ENCODE measurements at places on chromosomes 3 and 15.

GRCh38 chr3:112101916-112102315, 15.7 kb downstream of the C3orf52 start:
- no peak for DNase-seq

DNA sequence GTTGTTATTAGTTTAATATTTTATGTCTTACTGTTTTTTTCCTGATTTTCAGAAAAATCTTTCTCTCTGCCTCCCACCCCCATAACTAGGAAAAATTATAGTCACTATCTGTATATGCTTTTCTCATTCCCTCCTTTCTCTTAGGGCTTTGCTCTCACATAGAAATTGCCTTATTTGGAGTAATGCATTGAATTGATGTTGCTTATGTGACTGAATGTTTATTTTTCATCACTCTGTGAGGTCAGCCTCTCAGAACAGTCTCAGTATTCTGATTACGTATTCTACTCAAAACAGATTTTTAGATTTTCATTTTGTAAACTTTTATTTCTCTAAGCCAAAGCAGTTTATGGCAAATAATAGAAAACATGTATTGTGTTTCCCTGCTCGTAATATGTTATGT, 121.0 kb downstream of the SLMAP start:
- DNase-seq: no peak

DNA sequence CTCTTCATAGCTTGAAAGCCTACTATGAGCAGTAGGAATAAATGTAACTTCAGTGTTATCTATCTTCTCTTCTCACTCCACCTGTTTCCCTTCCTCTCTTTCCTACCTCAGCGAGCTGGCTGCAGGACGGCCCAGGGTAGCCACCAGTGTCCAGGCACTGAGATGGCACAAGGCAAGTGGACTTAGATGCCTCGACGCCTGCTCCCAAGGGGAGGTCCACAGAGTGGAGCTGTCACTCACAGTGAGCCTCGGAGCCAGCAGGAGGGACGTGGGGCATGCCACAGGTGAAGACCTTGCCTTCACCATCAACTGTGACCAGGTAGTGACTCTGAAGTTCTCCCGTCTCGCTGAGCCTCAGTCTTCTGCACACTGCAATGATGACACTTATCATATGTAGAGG, 88.2 kb downstream of the PCSK6 start:
- no peak for DNase-seq

DNA sequence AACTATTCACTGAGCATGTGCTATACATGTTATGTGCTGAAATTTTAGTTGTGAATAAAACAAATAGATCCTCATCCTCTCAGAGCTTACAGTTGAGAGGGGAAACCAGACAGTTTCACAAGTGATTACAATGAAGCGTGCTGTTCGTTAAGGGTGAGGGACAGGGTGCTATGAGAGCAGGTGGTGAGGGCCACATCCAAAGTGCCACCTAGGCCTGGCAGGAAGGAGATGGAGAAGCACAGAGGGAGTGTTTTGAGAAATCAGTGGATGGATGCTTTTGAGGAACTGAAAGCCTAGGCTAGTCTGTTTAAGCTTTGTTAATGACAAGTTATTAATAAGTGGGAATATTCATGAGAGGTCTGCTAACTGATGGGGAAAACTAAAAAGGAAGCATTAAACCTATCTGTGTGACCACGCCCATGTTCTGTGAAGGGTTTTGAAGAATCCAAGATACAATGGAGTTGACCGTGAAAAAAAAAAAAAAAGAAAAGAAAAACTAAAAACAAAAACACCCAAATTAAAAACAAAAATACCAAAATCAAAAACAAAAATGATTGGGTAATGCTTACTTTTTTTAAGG, 7.3 kb downstream of the MCTP2 start:
- no peak for DNase-seq

- DNase-seq: no peak
Observed at GRCh38 chr3:16741890-16742289, 136.7 kb upstream of the DAZL start.

DNA sequence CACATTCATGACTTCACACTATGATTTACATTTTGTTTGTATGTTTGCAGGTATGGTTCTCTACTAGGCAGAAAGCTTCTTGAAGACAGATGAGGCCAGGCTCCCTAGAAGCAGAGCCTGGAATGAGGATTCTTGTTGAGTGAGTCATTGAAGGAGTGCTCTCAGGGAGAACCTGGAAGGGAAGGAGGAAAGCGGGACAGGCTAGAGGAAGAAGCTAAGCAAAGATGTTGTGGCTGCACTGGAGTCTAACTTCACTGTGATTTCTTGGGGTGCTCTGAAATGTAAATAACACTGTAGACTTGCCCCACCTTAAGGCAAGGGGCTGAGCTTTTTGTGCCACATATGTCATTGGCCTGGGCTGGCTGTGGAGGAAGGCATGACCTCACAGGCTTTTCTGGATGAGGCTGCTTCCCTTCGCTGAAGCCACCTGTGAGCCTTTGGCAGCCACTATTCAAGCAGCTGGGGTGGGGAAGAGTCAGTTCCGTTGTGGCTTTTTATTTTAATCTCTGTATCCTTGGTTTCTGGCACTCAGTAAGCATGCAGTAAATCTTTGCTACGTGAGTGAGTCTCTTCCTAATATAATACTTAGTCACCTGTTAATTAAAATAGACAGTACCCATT, 307.3 kb downstream of the SV2B start:
- DNase-seq: no peak

Data from HCT116 (cell line).